ENCODE measurements at places on chromosomes 11 and 22.

GRCh38 chr22:20573833-20574615, 66.6 kb downstream of the MED15 start:
- no peak for DNase-seq

DNA sequence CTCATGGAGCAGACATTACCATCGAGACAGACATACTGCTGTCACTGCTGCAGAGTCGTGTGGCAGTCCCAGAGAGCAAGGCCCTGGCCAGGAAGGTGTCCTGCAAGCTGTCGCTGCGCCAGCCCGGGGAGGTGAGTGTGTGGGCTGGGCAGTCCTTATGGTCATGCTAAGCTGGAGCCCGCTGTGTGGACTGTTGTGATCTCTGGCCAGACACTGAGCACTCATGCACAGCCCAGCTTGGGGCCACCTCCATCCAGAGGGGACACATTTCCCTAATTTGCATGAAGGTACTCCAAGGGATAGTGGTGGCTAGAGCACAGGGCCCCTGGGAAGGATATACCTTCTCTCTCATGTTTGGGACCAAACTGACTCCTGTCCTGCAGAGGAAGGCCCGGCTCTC, 9.6 kb downstream of the ANKK1 start:
- no peak for DNase-seq

- DNase-seq: peak; percentile 92
Measured at GRCh38 chr22:36369922-36370791, 17.6 kb downstream of the MYH9 start.

DNA sequence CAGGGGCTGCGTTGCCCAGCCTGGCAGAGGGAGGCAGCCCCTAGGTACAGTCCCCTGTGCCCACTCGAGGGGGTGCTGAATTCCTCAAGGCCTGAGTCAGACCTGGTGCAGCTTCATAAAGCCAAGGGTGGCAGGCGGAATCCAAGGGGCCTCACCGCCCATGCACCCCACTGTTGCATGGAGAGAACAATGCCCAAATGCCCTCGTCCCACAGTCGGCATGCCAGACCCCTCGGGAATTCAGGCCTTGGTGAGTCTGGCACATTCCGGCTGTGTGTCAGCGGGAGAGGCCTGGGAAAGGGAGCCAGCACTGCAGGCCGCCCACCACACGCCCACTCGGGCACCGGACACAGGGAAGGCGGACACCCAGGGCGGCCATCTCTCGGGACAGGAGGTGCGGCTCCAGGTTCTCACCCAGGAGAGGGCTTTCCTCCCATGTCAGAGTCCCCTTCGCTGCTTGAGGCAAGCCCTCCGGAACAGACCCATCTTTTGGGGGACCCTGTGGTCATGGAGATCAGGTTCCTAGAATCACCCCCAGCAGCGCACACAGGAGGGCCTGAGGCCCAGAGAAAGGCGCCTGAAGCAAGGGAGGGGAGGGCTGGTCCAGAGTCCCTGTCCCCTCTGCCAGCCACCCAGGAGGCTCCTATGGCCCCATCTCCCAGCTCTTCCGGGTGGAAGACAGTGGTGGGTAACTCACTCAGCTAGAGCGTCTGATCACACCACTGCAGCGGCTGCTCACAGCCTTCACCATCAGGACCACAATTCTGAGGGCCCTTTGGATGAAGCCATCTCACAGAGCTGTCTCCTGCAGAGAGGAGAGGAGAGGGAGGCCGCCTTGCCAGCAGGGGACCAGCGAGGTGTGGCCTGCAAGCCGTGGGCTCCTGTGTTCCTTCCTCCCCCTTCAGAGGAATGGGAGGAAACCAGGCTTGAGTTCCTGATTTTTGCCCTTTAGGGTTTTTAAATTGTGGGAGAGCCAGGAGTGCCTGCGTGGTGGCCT, 31.6 kb upstream of the KCNQ1OT1 start:
- peak; percentile 24 for DNase-seq

DNA sequence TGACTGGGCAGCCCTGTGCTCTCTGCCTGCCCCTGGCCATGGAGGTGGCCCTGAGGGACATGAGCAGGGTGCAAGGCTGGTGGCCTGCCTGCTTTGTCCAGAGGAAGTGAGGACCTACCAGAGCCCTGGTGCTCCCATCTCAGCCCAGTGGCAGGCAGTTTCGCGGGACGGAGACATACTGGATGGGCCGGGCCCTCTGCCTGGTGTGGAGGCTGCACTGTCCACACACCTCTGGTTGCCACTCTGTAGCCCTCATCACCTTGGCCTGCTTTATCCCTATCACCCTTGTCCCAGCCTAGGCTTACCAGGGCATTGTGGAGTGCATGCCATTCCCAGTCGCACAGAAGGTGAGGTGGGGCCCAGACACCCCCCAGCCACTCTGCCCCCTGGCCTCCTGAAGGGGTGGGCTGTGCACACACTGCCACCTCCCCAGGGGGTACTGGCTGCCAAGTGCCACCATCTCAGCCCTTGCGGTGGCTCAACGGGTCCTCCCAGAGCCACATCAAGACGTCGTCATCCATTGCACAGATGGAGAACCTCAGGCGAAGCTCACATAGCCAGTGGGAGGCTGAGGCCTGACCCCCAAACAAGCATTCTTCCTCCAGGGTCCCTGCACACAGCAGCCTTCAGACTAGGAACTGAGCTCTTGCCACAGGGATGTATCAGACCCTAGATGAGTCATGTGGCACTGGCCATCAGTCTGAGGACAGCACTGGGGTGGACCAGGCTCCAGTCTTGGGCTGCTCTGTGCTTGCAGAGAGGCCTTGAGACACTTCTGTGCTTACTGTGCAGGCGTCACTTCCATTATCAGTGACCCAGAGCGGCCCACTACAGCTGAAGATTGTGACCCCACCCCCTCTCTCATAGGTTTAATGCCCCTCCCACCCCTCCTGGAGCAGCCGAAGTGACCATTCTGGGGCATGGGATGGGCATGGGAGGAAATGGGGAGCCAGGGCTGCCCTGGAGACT, 176.1 kb downstream of the IGLL1 start:
- DNase-seq: no peak

DNA sequence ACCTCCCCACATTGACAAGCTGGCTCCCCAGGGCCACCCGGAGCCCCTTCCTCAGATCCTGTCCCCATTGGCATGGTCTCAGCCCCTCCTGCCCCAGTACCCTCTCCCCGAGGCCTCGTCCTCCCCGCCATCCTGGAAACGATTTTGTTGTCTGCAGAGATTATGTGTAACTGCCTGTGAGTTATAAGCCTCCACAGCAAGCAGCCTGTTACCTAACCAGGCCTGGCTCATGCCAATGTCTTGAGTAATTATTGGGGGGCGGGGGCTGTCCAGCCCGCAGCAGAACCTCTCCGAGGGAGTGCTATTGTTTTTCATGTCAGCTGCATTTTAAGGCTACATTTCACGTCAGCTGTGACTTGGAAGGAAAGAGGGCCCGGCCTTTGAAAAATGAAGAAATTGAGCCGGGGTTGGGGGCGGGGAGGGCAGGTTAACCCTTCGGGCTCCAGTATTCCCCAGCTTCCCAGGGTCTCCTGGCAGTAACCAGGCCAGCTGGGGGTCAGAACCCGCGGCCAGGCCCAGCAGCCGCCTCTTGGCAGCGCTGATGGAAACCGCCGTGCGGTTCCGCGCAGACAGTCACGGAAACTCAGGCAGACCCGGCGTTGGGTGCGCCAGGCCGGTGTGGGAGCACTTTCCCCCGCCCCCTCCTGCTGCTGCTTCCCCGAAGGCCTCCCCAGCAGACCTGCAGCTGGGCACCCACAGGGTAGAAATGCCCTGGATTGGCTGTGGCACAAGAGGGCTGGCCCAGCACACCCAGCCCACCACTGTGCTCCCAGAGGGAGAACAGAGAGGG, 59.5 kb downstream of the CDKN1C start:
- DNase-seq: peak; percentile 92

- no peak for DNase-seq
Measured at GRCh38 chr22:30968015-30968923, at the start of gene MORC2. Gene MORC2 (minus strand): TSS chr22:30968774. CDS start chr22:30967889, 885 bp downstream.

- DNase-seq: no peak
Measured at GRCh38 chr11:109349276-109350080, 72.5 kb upstream of the C11orf87 start.

DNA sequence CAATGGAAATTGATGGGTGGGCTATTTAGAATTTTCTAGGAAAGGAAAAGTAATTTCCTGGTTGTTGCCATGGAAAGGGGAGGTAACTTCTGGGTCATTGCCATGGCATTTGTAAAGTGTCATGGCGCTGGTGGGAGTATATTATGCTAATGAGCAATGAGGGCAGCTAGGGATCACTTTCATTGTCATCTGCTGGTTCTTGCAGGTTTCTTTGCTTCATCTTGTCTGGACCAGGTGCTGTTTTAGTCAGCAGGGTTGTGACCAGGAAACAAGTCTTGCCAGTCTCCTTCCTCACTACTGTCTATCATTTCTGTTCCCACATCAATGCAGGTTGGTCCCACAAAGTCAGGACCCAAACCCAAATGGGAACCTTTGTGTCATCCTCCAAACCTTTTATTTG, 237.6 kb upstream of the C11orf87 start:
- DNase-seq: no peak

DNA sequence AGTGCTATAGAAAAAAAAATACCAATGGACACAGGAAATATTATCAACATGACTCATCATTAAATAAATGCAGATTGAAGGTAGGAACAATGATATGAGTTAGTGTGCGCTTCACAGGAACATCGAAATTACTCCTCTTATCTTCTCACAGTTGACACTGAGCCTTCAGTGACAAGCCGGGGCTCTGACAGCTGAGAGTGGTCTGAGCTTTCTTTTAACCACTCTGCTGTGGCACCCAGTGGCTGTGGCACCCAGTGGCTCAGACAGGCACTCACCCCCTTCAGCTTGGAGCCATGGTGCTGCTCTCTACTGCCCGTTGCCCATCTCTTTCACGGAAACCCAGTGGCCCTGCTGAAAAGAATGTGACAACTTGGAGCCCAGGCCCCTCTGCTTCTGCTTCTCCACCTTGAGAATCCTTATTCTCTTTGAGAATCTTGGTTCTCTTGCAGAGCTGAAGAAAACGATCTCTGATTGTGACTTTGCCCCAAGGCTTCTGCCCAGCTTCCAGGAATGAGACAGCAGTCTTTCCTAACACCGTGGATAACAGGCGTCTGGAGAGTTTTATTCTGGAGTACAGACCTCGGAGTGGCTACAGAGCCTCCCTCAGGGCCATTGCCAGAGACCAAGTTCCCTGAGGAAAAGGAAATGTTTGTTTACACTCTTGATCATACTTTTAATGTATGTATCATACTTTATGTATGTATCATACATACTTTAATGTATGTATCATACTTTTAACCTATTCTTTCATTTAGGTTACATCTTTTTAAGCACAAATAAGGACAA, 37.1 kb upstream of the OR8B8 start:
- no peak for DNase-seq

DNA sequence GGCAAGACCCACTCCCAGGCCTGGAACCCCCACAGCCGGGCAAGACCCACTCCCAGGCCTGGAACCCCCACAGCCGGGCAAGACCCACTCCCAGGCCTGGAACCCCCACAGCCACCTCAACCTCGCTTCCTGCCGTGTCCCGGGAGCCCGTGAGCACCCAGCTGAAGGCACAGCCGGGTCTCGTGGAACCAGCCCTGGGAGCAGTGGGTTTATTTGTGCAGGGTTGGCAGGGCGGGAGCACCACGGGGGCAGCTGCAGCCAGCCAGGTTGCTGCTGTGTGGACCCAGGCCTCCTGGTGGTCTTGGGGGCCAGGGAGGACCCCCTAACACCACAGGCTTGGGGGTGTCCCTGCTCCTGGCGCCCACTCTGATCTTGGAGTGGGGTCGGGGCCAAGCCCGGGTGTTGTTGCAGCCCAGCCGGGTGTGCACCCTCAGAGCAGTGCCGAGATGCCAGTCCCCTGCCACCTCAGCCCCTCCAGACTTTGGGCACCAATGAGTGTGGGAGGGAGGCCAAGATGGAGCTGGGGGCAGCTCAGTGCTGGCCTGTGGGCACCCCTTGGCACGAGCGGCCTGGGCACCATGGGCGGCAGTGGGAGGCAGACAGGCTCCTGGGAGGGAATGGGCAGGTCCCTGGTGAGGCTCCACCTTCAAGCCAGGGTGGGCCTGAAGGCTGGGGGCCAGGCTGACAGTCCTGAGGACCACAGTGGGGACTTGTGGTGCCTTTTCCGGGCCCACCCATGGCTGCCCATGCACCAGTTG, 8.2 kb upstream of the PKP3 start:
- DNase-seq: no peak

DNA sequence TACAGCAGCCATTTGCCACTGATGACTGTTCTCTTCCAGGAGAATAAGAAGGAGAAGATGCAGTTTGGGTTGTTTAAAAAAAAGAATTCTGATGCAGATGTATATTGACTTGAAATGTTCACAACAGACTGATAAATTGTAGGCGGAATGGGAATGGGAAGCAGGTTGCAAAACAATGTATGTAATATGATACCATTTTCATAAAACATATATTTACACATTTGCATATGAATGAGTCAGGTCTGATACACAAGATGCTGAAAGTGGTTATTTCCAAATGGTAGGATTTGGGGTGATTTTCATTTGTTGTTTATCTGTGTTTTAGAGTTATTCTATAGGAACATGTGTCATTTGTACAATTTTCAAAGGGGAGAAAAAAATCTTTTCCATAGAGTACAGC, 9.0 kb upstream of the RCN1 start:
- no peak for DNase-seq

DNA sequence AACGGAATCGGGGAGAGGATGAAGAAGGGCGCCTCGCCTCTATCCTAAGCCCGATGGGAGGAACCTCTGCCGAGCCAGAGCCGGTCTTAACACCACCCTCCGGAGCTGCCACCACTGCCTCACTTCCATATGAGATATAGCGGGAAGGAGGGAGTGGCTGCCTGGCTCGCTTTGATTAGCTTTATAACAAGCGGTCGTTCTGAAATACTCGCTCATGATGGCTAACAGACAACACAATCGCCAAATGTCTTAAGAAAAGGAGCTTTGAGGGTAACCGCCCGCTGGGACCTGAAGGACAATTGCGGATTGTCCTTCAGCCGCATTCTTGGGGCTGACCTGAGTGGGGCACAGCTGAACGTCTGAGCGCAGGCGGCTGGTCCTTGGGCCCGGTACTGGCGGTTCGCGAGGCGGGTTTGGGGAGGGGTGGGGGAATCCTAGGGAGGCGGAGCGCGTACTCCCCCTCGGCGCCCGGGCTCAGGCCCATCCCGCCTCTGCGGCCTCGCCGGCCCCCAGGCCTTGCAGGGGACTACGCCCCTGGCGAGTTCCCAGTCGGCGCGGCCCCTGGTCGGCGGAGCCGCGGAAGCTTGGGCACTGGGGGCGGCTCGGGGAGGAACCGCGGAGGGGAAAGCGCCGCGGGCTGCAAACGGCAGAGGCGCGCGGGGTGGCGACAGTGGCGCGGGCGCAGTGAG, at the start of gene PLAAT5:
Gene PLAAT5 (minus strand): TSS at position 617 of the 689 bp plus-strand sequence. CDS start 133 bp downstream, at position 484.
- peak; percentile 83 for DNase-seq

DNA sequence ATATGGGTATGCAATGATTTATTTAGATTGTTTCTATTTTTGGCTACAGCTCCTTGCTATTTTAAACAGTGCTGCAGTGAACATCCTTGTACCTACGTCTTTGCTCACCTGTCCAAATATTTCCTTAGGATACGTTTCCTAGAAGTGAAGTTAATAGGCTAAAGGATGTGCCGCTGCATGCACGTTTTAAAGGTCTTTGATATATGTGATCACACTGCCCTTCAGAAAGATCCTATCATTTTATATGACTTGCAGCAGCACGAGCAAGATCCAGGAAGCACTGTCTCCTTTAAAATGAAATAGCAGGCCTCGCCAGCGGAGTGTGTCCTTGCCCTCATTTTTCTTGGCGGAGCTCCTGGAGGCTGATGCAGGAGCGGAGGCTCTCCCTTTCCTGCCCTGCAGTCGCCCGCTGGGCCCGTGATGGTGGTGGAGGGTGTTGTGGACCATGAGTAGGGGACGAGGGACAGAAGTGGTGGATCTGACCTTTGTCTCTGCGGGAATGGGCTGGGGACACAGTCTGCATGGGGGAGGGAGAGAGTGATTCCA, 19.4 kb downstream of the RPS6KA4 start:
- DNase-seq: no peak
